Left lung (tissue), 14 donors: ENCODE measurements at places on chromosomes 12 and 14. TPM values are rescaled to one million over a fixed set of nuclear protein-coding genes. Genes with fewer than 3 reads are reported as not detected.

The PRH2 gene
- not detected for total RNA-seq

The TGM1 gene
- 9.6 TPM for total RNA-seq

The APOF gene
- total RNA-seq, result not detected

The NYNRIN gene
- 16.2 TPM for total RNA-seq

The TAS2R9 gene
- total RNA-seq, result not detected

The KLRC2 gene
- not detected for total RNA-seq

The OR6C2 gene
- total RNA-seq, result not detected

The KRT2 gene
- total RNA-seq, result not detected

The RIMBP2 gene
- 0.58 TPM for total RNA-seq

The TSHR gene
- 0.24 TPM for total RNA-seq

The RNF212B gene
- not detected for total RNA-seq

The ADCY4 gene
- total RNA-seq, result 38.2 TPM

The TSPAN8 gene
- total RNA-seq, result 18.0 TPM

The RIN3 gene
- total RNA-seq, result 54.8 TPM

The TEX52 gene
- not detected for total RNA-seq

The EPYC gene
- total RNA-seq, result 0.47 TPM

The DHH gene
- total RNA-seq, result 2.0 TPM

The TMEM52B gene
- 1.9 TPM for total RNA-seq

The COX8C gene
- not detected for total RNA-seq

The KRT6C gene
- not detected for total RNA-seq

The SERPINA5 gene
- total RNA-seq, result 3.2 TPM

The TBC1D30 gene
- 15.8 TPM for total RNA-seq

The GDF3 gene
- total RNA-seq, result not detected

The TMPRSS12 gene
- not detected for total RNA-seq

The PITPNM2 gene
- total RNA-seq, result 22.8 TPM

The NUAK1 gene
- total RNA-seq, result 11.0 TPM

The GLTP gene
- 43.3 TPM for total RNA-seq

The COCH gene
- 0.55 TPM for total RNA-seq

The FGF6 gene
- total RNA-seq, result not detected

The LRIG3 gene
- total RNA-seq, result 26.8 TPM

The RGS6 gene
- total RNA-seq, result 0.12 TPM

The TXNDC16 gene
- total RNA-seq, result 6.2 TPM

The CIROP gene
- total RNA-seq, result not detected

The RASSF3 gene
- total RNA-seq, result 74.5 TPM

The UNC79 gene
- 0.13 TPM for total RNA-seq

The USP5 gene
- 90.2 TPM for total RNA-seq

The KRT4 gene
- total RNA-seq, result 0.47 TPM

The NEUROD4 gene
- not detected for total RNA-seq
